Naive thymus-derived CD8-positive, alpha-beta T cell (primary cell): ENCODE measurements at places on chromosomes 4 and X. TPM values are rescaled to one million over a fixed set of nuclear protein-coding genes. Genes with fewer than 3 reads are reported as not detected.

- H3K27me3 ChIP-seq = no peaks in the 10 kb centered on the region
- no peak overlapping the region for H3K27ac ChIP-seq
- H3K36me3 ChIP-seq = peaks cover 3% of the 10 kb centered on the region
- no peak overlapping the region for H3K4me3 ChIP-seq
- no peak for DNase-seq
These were observed 9.3 kb upstream of the SMIM20 start for GRCh38 chr4:25904748-25905082.

DNA sequence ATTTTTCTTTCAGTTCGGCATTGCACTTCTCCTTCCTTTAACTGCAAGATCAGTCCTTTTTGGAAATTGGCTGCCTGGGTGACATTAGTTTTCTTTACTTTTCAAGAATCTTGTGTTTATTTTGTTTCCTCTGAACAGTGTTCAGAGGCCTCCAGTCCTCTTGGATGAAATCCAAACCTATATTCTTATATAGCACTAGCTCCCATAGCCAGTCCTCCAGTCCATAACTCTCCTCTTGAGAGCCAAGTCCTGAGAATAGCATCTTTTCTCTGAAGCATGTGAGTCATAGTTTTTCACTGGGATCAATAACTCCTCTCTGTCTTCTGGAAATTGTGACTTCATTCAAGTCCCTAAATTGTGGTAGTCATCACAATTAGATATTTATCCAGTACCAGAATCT lies 357.5 kb downstream of the RAPGEF2 start:
- no peaks in the 10 kb centered on the region for H3K4me1 ChIP-seq
- H3K4me3 ChIP-seq = no peak overlapping the region
- no peak overlapping the region for H3K27ac ChIP-seq
- no peak for DNase-seq
- H3K27me3 ChIP-seq = no peaks in the 10 kb centered on the region

GRCh38 chr4:81589262-81589661 lies 117.6 kb upstream of the RASGEF1B start:
- H3K4me1 ChIP-seq = no peaks in the 10 kb centered on the region
- no peak for DNase-seq
- no peak overlapping the region for H3K4me3 ChIP-seq
- H3K27me3 ChIP-seq = no peaks in the 10 kb centered on the region
- no peak overlapping the region for H3K27ac ChIP-seq

GRCh38 chr4:23163647-23164436 lies 471.1 kb downstream of the GBA3 start:
- no peaks in the 10 kb centered on the region for H3K4me1 ChIP-seq
- H3K27me3 ChIP-seq = no peaks in the 10 kb centered on the region
- H3K4me3 ChIP-seq = no peak overlapping the region
- H3K36me3 ChIP-seq = no peaks in the 10 kb centered on the region

- no peaks in the 10 kb centered on the region for H3K27me3 ChIP-seq
- H3K27ac ChIP-seq = no peak overlapping the region
- no peaks in the 10 kb centered on the region for H3K4me1 ChIP-seq
- no peaks in the 10 kb centered on the region for H3K36me3 ChIP-seq
- no peak overlapping the region for H3K4me3 ChIP-seq
These were observed 50.9 kb downstream of the USP26 start for GRCh38 chrX:133045986-133046385.

- no peak overlapping the region for H3K27ac ChIP-seq
- no peak overlapping the region for H3K4me3 ChIP-seq
- DNase-seq = no peak
- H3K36me3 ChIP-seq = peaks cover 2% of the 10 kb centered on the region
These were observed 15.8 kb upstream of the KLF8 start for GRCh38 chrX:56216332-56216731.

GRCh38 chrX:54794795-54795194 lies 3.3 kb downstream of the ITIH6 start:
- no peak overlapping the region for H3K4me3 ChIP-seq
- H3K36me3 ChIP-seq = no peaks in the 10 kb centered on the region
- no peak overlapping the region for H3K27ac ChIP-seq

DNA sequence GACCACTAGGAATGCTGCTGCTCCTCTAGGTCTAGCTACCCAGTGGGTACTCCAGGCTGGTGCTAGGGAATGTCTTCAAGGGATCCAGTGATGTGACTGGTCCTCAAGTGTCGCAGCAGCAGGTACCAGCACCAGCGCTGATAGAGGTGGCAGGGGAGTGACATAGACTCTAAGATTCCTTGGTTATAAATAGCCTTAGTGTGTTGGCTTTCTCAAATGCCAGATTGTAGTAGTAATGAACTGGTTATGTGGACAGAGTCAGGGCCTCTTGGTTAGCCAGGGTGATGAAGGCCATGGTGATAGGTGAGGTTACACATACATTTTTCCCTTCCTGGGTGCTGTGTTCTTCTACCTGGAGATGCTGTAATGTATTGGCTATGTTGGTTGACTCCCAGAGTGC lies 38.3 kb downstream of the DCLK2 start:
- H3K27me3 ChIP-seq = peaks cover 10% of the 10 kb centered on the region
- H3K27ac ChIP-seq = no peak overlapping the region
- DNase-seq = no peak
- H3K4me3 ChIP-seq = no peak overlapping the region
- H3K4me1 ChIP-seq = no peaks in the 10 kb centered on the region
- H3K36me3 ChIP-seq = no peaks in the 10 kb centered on the region

DNA sequence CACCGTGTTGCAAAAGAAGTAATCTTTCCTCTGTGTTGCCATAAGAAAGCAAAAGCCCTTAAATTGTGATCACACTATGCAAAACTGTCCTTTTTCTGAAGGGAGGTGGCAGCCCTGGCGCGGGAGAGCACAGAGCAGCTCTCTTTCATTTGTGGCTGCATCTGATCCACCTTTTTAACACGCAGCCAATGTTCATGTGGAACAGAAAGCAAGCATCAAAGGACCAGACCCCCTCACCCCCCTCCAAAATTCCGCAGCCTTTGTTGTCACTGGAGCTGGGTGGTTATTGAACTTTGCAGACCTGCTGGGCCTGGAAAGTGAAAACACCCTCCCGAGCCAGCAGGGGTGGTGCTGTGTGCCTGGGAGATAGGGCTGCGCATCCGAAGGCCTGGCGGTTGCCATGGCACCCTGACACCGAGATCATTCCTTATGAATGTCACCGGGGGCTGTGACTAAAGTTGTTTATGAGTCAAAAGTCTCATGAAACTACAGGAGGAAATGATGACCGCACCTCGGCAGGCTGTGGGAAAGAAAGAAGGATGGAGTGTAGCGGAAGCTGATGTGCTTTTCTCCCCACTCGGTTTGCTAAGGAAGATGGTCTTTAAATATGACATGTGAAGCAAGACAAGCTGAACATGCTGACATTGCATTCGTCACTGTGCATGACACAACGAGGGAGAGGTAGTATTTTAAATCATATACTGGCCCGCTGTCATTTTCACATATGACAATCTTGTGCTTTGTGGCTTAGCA lies 367.4 kb downstream of the UNC5C start:
- no peaks in the 10 kb centered on the region for H3K36me3 ChIP-seq
- no peak for DNase-seq
- H3K27ac ChIP-seq = peak overlapping the region; percentile 32
- no peaks in the 10 kb centered on the region for H3K4me1 ChIP-seq
- no peaks in the 10 kb centered on the region for H3K27me3 ChIP-seq

DNA sequence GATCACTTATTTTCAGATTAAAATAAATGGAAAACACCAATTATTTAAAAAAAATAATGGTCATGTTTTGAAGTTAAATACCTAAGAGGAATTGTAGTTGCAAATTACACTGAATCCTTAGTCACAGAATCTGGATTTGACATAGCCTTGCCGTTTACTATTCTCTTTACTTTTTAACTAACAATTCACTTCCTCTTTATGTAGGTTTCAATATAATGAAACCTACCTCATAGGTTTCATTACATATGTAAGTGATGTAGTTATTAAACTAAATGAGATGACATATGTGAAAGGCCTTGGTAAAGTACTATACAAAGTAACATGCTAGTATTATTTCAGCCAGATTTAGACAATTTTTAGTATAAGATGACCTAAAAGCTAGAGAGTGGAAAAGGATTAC lies 6.5 kb downstream of the SPP1 start:
- H3K4me3 ChIP-seq = no peak overlapping the region
- no peak overlapping the region for H3K27ac ChIP-seq
- H3K4me1 ChIP-seq = no peaks in the 10 kb centered on the region
- no peak for DNase-seq
- H3K36me3 ChIP-seq = no peaks in the 10 kb centered on the region

DNA sequence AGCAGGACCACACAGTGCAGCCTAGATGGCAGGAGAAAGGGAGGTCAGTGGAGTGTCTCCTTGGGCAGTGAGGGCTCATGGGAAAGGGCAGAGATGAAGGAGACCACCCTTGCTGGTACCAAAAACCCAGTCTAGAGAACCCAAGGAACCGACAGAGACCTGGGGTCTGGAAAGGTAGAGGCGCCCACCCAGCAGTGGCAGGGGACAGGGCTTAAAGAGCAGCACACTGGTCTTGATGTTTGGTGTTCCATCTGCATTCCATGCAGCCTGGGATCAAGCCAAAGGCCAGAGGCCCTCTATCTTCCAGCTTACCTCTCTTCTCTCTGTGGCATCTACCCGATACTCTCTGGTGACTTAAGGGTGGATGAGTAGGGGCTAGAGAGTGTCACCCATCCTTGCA lies 127.5 kb downstream of the PJA1 start:
- no peak for DNase-seq
- no peaks in the 10 kb centered on the region for H3K27me3 ChIP-seq
- H3K27ac ChIP-seq = no peak overlapping the region
- H3K36me3 ChIP-seq = no peaks in the 10 kb centered on the region

DNA sequence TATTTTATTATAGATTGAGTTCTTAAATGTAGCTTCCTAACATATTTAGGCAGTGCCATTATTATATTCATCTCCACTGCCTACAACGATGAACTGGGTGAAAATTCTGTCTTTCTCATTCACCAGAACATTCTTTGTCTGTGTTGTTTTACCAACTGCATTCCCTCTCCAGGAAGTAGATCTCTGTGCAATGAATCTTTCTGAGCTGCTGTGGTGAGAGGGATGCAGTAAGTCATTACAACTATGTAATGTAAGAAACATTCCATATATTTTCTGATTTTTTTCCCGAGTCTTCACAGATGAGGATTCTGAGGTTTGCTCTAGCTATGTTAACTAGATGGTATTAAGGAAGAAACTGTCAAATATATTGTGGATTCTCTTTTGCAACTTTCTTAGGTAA lies 811.9 kb upstream of the PCDH7 start:
- no peak overlapping the region for H3K27ac ChIP-seq
- no peak overlapping the region for H3K4me3 ChIP-seq
- no peaks in the 10 kb centered on the region for H3K36me3 ChIP-seq
- H3K27me3 ChIP-seq = no peaks in the 10 kb centered on the region
- DNase-seq = no peak

GRCh38 chr4:39367166-39367565 lies 1.0 kb upstream of the RFC1 start:
- H3K27me3 ChIP-seq = no peaks in the 10 kb centered on the region
- H3K36me3 ChIP-seq = peaks cover 3% of the 10 kb centered on the region
- H3K4me1 ChIP-seq = peaks cover 35% of the 10 kb centered on the region
- H3K4me3 ChIP-seq = peak overlapping the region; percentile 94

DNA sequence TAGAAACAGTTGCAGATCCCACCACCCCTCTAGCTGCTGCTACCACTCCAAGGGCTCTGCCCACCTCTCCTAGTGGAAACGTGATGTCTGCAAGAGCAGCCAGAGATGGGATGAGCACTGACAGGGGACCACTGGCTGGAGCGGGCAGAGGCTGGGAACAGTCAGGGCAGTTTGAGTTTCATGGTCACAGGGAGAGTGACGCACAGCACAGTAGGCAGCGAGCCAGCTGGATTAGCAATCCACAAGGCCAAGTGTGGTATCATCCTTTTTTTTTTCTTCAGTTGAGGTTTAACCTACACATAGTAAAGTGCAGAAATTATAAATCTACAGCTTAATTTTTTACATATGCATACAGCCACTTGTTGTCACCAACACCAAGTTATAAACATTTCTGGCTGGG lies 6.4 kb upstream of the SCML2 start:
- H3K4me1 ChIP-seq = no peaks in the 10 kb centered on the region

- H3K27me3 ChIP-seq = no peaks in the 10 kb centered on the region
- no peak overlapping the region for H3K27ac ChIP-seq
- no peak overlapping the region for H3K4me3 ChIP-seq
- no peaks in the 10 kb centered on the region for H3K36me3 ChIP-seq
These were observed 100.6 kb downstream of the CHIC2 start for GRCh38 chr4:53963781-53964180.

GRCh38 chrX:153969904-153970356 lies 1.7 kb downstream of the HCFC1 start:
- H3K27me3 ChIP-seq = no peaks in the 10 kb centered on the region
- H3K36me3 ChIP-seq = peaks cover 4% of the 10 kb centered on the region
- peaks cover 51% of the 10 kb centered on the region for H3K4me1 ChIP-seq
- peak overlapping the region; percentile 88 for H3K27ac ChIP-seq

DNA sequence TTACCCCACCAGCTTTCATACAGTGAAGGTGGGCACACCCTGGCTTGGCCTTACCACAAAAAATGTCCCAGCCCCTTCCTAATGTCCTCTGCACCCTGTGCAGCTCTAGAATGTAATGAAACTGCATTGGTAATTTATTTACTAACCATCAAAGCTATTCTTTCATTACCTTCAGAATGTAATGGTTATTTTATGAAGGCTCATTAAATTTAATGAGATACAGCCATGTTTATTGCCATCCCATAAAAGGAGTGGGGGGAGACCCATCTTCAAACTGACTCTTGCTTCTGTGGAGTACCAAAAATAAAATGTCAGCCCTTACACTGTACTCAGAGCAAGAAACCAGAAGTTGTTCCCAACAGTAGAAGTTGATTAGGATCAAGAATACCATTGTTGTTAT lies 25.0 kb downstream of the NKX6-1 start:
- peaks cover 29% of the 10 kb centered on the region for H3K27me3 ChIP-seq
- H3K4me3 ChIP-seq = no peak overlapping the region
- no peaks in the 10 kb centered on the region for H3K4me1 ChIP-seq
- H3K27ac ChIP-seq = no peak overlapping the region
- no peaks in the 10 kb centered on the region for H3K36me3 ChIP-seq
- DNase-seq = no peak

DNA sequence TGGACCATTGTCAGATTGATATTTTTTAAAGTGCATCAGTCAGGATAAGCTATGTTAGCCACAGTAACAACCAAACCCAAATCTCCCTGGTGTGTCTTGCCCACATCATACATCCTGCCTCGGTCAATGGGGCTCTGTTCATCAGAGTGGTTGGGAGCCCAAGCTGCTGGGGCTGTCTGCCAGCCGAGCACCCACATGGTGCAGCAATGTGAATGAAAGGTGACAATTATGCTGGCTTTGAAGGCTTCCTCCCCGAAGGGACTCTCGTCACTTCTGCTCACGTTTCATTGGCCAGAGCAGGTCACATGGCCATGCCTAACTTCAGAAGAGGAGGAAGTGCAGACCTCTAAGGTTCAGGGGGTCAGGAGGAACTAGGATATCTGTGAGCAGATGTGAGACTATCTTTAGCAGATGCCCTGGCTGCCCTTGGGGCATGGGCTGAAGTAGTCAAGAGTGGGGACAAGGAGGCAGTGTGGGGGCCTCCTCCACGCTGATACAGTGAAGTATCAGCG lies 1.3 kb upstream of the JAKMIP1 start:
- H3K27me3 ChIP-seq = peaks cover 18% of the 10 kb centered on the region
- peaks cover 3% of the 10 kb centered on the region for H3K36me3 ChIP-seq
- no peak overlapping the region for H3K27ac ChIP-seq
- no peak for DNase-seq
- peak overlapping the region; percentile 74 for H3K4me3 ChIP-seq

The ANXA3 gene
- total RNA-seq = not detected

The NOX1 gene
- total RNA-seq = not detected

The EREG gene
- total RNA-seq = not detected

The CXCL5 gene
- total RNA-seq = not detected

The IBSP gene
- not detected for total RNA-seq

The IQSEC2 gene
- total RNA-seq = 0.36 TPM

The CCDC158 gene
- not detected for total RNA-seq

The GASK1B gene
- 0.55 TPM for total RNA-seq

The SRPK3 gene
- total RNA-seq = not detected

The RTL5 gene
- 0.30 TPM for total RNA-seq

The AMOT gene
- 2.4 TPM for total RNA-seq

The F11 gene
- total RNA-seq = not detected

The TLR3 gene
- 0.25 TPM for total RNA-seq
